ENCODE measurements at places on chromosomes 4 and X.

DNA sequence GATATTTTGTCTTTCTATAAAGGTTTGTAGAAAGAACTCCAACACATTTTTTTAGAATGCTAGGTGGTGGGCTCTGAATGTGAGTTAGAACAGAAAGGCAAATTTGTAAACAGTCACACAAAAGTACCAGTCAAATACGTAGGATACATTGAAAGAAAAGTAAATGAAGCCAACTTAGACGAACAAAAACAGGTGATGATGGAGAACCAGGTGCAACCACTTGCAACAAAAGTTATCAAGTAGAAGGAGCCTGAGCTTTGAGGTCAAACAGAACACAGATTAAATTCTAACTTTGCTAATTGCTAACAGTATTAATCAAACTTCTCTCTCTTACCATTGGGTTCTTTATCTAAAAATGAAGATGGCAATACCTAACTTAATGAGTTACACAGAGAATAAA is 62.7 kb upstream of the DAPP1 start:
- no peak for DNase-seq
- H3K4me1 ChIP-seq: peaks cover 4% of the 10 kb centered on the region

DNA sequence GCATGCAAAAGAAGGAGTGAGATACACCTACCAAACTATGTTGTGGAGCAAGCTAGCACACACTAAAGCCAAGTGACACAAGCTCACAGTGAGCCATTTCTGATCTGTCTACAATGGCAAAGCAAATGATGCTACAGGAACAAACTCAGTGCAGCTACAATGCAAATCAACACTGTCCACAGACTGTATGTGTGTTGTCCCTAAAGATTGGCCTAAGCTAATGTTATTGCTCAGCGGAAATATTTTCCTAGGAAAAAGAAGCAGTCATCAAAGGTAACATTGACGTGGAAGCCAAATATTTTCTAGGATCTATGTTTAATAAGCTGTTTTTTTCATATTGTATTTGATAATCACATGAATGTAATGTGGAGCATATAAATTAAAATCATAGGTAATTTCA is 34.7 kb upstream of the HPGDS start:
- H3K27ac ChIP-seq: no peak overlapping the region
- DNase-seq: no peak
- H3K27me3 ChIP-seq: peaks cover 4% of the 10 kb centered on the region
- H3K4me3 ChIP-seq: no peak overlapping the region

- peaks cover 2% of the 10 kb centered on the region for H3K27me3 ChIP-seq
- no peak overlapping the region for H3K4me3 ChIP-seq
- H3K27ac ChIP-seq: no peak overlapping the region
- no peak for DNase-seq
- no peaks in the 10 kb centered on the region for H3K4me1 ChIP-seq
Observed at GRCh38 chr4:170014359-170015011, 11.7 kb downstream of the MFAP3L start.

DNA sequence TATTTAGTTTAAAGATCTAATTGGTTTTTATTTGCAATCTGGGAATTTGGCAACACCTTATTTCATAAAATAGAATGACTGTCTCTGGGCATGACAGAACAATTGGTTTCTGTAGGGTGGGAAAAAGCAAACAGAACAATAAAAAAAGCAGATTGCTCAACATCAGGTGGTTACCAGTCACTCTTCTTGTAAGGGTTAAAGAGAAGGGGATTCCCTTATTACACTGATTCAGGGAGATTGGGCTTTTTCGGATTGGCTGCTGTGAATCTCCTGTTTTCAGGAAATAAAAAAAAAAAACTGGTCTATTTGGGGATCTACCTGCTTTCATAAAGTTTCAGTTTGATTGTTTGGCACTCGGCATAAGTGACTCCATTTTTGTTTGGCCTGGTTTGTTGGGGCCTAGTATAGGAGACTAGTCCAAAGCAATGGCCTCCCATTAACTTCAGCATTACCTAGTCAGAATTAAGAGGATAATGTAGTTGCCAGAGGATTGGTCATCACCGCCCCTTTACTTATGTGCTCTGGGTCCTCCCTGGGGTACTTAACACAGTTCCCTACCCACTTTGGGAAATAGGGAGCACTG is 380.5 kb downstream of the IDS start:
- H3K4me3 ChIP-seq: no peak overlapping the region
- no peak for DNase-seq
- H3K4me1 ChIP-seq: no peaks in the 10 kb centered on the region
- H3K27ac ChIP-seq: no peak overlapping the region
- no peaks in the 10 kb centered on the region for H3K36me3 ChIP-seq

- no peak overlapping the region for H3K27ac ChIP-seq
- H3K4me3 ChIP-seq: no peak overlapping the region
- H3K36me3 ChIP-seq: no peaks in the 10 kb centered on the region
- no peak for DNase-seq
- no peaks in the 10 kb centered on the region for H3K4me1 ChIP-seq
Observed at GRCh38 chr4:164251257-164251656, 502.7 kb upstream of the SMIM31 start.

- H3K4me3 ChIP-seq: no peak overlapping the region
- no peaks in the 10 kb centered on the region for H3K36me3 ChIP-seq
- DNase-seq: no peak
- no peaks in the 10 kb centered on the region for H3K4me1 ChIP-seq
- no peaks in the 10 kb centered on the region for H3K27me3 ChIP-seq
Observed at GRCh38 chr4:171962110-171962509, 148.9 kb downstream of the GALNTL6 start.

DNA sequence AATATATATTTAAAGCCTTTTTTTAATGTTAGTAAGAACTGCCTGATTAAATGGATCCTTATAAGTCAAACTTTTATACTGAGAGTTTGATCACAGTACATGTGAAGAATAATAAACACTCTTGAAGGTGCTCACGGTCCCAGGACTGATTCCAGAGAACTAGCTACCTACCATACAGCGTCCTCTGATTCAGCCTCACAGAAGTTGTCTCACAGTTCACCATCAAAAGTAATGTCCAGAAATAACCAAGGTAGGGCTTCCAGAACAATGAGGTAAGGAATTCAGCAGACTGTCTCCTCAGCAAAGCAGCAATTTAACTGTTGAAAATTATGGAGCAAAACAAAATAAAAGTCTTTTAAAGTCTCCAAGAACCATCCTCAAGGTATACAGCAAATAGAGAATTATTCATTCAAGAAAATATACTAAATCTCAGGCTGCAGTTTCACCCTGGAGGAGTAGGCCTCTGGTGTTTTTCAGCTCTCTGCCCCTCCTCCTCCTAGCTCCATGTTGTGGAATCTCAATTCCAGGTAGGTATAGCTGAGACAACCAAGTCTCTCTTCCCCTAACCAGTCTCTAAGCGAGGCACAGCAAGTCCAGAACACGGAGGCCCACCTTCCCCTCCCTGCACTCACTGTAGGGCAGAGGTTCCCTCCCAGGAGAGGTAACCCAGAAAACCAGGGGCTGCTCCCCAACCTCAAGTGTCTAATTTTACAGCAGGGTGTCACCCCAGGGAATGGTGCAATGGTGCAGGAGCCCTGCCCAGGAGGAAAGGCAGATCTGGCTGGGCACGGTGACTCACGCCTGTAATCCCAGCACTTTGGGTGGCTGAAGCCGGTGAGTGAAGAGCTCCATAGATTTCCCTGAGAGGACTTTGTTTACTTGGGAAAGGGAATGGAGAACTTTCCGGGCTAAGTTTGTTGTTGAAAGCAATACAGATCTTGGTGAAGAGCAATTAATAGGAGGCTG is 28.6 kb downstream of the FAM241A start:
- H3K4me1 ChIP-seq: peaks cover 37% of the 10 kb centered on the region
- H3K27me3 ChIP-seq: no peaks in the 10 kb centered on the region
- H3K36me3 ChIP-seq: peaks cover 4% of the 10 kb centered on the region
- H3K27ac ChIP-seq: no peak overlapping the region
- H3K4me3 ChIP-seq: no peak overlapping the region

DNA sequence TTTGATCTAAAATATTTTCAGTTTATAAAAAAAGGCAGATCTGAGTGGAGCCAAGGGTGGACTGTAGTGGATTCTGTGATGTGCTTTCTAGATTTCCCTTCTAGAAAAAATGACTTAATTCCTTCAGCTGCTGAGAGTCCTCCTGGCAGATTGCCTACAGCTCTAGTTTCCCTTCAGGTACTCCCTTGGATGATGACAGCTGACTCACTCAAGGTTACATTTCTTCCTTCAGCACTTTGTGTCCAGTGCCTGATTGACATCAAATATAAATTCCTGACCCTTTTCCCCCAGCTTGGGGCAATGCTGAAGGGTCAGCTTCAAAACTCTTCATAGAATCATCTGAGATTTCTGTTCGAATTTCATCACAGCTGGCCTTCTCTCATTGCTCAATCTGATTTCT is 161.7 kb downstream of the EMCN start:
- H3K27me3 ChIP-seq: peaks cover 7% of the 10 kb centered on the region
- H3K4me1 ChIP-seq: no peaks in the 10 kb centered on the region
- H3K36me3 ChIP-seq: no peaks in the 10 kb centered on the region
- H3K27ac ChIP-seq: no peak overlapping the region
- no peak for DNase-seq

- H3K36me3 ChIP-seq: no peaks in the 10 kb centered on the region
- H3K4me1 ChIP-seq: peaks cover 3% of the 10 kb centered on the region
- no peak for DNase-seq
- H3K4me3 ChIP-seq: no peak overlapping the region
- no peak overlapping the region for H3K27ac ChIP-seq
Observed at GRCh38 chr4:11451716-11452115, 23.0 kb upstream of the HS3ST1 start.

GRCh38 chrX:123749643-123750042 is 16.8 kb upstream of the THOC2 start:
- no peak overlapping the region for H3K4me3 ChIP-seq
- H3K36me3 ChIP-seq: no peaks in the 10 kb centered on the region
- DNase-seq: no peak
- H3K27ac ChIP-seq: no peak overlapping the region
- H3K4me1 ChIP-seq: no peaks in the 10 kb centered on the region
- H3K27me3 ChIP-seq: no peaks in the 10 kb centered on the region

DNA sequence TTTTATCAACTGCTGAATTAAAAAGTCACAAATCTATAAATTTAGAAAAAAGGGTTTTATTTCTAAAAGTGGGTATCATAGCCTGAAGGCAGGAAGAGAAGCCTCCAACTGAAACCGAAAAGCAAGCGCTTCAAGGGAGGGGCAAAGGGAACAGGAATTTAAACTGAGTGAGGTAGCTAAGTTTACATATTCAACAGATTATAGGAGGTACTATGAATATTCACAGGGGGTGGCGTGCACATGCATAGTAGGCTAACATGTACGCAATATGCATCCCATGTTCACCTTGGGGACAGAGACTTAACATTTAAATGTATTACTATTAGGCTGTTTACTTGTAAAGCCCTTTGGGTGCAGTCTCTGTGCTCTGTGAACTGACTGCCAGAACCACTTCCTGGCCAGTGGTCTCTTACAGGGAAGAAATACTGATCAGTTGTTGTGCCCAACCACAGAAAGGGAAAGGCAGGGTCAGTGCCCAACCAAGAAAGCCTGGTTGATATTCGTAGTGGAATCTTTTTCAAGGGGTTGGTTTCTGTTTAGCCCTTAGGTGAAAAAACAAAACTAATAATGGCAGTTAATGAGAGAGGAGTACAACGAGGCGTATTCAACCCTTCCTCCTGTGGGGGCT is 168.7 kb upstream of the GALNTL6 start:
- peaks cover 10% of the 10 kb centered on the region for H3K4me1 ChIP-seq
- no peak overlapping the region for H3K4me3 ChIP-seq
- no peaks in the 10 kb centered on the region for H3K27me3 ChIP-seq
